ENCODE measurements at places on chromosomes 16 and 17.
A peak's percentile ranks its signal among the peaks of the same experiment; 100 is the strongest.

GRCh38 chr17:34243364-34244320, 11.4 kb upstream of the CCL2 start:
- no peak for DNase-seq

GRCh38 chr17:80605326-80606066, 60.9 kb downstream of the RPTOR start:
- DNase-seq, result no peak

GRCh38 chr17:49407086-49407485, 7.6 kb downstream of the PHB1 start:
- no peak for DNase-seq

GRCh38 chr16:19639986-19640421, 78.0 kb downstream of the KNOP1 start:
- DNase-seq, result no peak

DNA sequence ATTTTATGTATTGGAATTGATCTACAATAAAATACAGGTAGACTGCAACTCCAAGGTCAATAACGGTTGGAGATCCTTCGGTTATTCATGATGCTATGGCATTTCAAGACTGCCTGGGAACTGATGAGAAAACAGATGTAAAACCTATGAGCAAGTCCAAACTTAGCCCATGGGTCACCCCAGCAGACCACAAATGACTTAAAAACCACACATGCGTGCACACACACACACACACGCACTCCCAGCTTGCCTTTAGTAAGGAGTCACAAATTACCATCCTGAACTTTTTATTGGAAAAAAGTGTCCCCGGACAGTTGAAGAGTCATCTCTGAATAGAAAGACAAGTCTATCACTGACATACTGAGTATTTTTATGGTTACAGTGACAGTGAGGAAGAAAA, 26.7 kb downstream of the TRIM25 start:
- no peak for DNase-seq

DNA sequence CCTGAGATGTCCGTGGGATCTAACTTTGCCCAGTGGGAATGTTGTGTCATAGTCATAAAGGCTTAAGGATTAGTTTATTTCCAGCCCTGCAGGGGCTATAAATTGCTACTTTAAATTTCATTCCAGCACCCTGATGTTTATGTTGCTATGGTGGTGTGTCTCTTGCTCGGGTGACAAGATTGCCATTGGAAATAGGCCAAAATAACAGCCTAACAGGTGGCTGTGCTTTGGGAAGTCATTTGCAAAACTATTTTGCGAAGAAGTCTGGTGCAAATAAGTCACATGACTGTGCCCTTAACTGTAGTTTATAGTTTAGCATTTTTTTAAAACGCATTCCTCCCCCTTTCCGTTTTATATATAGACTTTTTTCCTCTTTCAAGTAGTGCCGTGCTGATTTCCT, 23.1 kb downstream of the PITPNC1 start:
- DNase-seq, result no peak

- no peak for DNase-seq
Observed at GRCh38 chr16:87723226-87723623, 42.6 kb downstream of the KLHDC4 start.

DNA sequence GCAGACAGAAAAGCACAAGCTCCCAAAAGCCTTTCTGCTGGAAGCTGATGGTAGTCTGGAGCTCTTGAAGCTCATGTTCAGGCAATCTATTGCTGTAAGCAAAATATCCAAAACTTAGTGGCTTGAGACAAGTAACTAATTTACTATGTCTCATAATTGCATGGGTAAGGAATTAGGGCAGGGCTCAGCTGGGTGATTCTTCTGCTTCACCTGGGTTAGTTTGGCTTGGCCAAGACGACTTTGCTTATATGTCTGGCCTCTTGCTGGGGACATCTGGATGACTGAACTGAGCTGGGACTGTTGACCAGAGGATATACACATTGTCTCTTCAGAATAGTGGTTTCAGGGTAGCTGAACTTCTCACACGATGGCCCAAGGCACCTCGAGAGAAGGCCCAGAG, 96.8 kb upstream of the WSCD1 start:
- DNase-seq, result no peak

GRCh38 chr17:19384723-19385391, 2.1 kb downstream of the MFAP4 start:
- DNase-seq, result no peak

DNA sequence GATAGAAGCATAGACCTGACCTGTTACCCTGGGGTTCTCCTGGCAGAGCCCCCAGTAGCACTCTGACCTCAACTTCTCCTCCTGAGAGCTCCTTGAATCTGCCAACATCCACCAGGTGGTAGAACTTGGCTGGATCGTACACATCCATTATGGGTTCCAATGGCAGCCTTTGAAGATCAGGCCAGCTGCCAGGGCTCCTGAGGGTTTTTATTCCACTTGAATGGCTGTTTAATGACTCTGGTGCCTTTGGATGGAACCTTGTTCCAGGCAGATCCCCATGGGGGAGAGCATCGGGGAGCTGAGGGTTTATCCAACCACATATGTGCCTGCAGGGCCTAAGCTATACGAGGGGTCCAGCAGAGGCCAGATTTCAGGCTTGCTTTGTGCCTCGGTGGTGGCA, 47.1 kb upstream of the CLEC19A start:
- no peak for DNase-seq

GRCh38 chr16:59698346-59699020, 964.4 kb upstream of the GOT2 start:
- no peak for DNase-seq

- no peak for DNase-seq
Observed at GRCh38 chr16:55634193-55634592, 21.6 kb upstream of the SLC6A2 start.

- DNase-seq, result no peak
Observed at GRCh38 chr17:74330446-74330845, 4.4 kb downstream of the KIF19 start.

- DNase-seq, result peak; percentile 50
Observed at GRCh38 chr17:7307686-7308624, 527 bp downstream of the EIF5A start.

DNA sequence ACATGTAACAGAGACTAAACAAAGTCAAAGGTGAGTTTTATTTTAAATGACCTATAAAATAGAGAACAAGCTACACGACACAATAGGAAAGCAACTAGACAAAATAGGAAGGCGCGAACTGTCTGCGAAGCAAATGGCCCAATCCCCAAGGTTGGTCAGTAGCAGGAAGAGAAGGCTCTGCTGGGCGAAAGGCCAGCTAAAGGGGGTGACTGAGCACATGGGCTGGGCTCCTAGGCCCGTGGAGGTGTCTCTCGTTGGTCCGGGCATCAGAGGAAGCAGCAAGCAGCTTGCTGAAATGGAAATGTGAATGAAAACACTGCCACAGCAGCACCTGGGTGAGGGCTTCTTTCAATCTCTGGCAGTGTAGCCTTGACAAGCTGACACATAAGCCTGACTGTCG, 129.4 kb downstream of the ZNF778 start:
- DNase-seq, result no peak

GRCh38 chr16:76824791-76825190, 366.2 kb upstream of the MON1B start:
- no peak for DNase-seq

DNA sequence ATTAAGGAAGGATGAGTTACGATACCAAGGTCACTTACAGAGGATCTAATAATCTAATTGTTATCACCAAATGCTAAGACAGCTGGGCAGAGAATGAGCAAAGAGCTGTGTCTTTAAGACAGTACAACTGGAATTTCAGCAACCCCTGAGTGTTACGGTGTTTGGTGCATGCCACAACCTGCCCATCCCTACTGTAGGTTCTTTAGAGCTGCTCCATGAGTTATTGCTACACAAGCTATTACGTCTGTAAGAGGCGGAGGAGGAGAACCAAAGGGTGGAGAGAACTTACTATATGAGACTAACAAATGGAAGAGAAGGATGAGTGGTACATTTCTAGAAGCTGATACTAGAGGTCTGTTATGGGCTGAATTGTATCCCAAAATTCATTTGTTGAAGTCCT, 14.2 kb upstream of the C17orf78 start:
- no peak for DNase-seq

GRCh38 chr17:64632194-64632593, 29.9 kb downstream of the SMURF2 start:
- DNase-seq, result no peak

DNA sequence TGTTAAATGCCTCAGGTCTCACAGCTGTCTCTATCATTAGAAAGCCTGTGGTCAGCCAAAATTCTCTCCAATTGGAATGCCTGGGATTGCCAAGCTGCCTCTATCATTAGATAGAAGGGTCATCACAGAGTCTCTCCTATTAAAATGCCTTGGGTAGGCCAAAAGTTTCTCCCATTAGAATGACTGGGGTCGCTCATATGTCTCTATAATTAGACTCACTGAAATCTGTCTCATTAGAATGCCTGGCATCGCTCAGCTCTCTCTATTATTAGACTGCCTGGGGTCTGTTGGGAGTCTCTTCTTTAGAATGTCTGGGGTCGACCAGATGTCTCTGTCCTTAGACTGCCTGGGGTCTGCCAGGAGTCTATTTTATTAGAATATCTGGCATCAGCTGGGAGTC, 2265.1 kb downstream of the TP53TG3F start:
- no peak for DNase-seq

- DNase-seq, result no peak
Observed at GRCh38 chr16:75483222-75483621, 12.0 kb downstream of the CHST6 start.

- no peak for DNase-seq
Observed at GRCh38 chr16:29148131-29148691, 163.4 kb downstream of the LAT start.

DNA sequence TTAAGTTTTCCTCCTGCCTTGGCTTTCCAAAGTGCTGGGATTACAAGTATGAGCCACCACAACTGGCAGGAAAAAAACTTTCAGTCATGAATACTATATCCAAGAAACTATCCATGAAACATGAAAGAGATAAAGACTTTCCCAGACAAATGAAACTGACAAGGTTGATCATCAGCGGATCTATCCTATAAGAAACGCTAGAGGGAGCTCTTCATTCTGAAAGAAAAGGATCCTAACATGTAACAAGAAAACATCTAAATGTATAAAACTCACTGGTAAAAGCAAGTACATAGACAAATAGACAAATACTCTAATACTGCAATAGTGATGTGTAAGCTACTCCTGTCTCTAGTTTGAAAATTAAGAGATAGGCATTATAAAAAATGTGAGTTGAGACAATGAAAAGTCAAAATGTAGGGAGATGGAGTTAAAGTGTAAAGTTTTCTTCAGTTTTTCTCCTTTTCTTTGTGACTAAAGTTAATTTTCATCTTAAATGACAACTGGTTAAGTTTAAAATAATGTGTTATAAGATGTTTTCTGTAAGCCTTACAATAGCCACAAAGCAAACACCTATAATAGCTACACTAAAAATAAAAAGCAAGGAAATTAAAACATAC, 79.6 kb upstream of the TEKT1 start:
- no peak for DNase-seq

DNA sequence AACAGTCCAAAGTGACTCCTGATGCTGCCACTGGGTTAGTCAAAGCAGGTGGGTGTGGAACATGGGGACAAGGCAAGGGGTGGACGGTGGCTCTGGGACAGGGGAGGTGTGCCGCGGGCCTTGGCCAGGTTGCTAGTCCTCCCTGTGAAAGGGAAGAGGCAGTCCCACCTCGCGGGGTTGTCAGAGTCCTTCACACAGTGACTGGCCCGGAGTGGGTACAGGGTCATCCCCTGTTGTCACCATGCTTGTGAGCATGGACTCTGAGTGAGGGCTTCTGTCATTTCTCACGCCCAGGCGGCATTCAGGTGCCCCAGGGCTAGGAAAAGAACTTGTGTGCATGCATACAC, 3.1 kb upstream of the ZNF469 start:
- no peak for DNase-seq

DNA sequence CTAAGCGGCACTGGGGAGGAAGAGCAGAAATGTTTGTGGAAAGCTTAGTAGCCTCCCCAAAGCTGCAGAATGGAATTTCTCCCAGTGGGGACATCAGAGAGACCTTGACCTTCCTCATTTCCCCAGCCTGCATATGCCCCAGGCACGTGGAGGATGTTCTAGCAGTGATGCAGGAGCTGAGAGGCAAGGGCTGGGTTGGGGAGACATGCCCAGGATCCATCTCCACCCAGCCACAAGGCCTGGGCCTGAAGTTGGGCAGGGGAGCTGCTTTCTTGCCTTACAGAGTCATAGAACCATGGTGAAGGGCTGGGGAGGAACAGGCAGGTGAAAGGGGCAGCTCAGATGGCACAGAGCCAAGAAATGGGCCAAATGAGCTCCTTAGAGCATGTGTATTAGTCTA, 104.0 kb downstream of the TMEM132E start:
- DNase-seq, result no peak

- no peak for DNase-seq
Observed at GRCh38 chr16:56012482-56012811, 137.3 kb upstream of the CES5A start.

GRCh38 chr16:68049449-68049848, 26.4 kb downstream of the DUS2 start:
- DNase-seq, result no peak

- DNase-seq, result no peak
Observed at GRCh38 chr16:85751698-85752501, 1.0 kb upstream of the C16orf74 start.

DNA sequence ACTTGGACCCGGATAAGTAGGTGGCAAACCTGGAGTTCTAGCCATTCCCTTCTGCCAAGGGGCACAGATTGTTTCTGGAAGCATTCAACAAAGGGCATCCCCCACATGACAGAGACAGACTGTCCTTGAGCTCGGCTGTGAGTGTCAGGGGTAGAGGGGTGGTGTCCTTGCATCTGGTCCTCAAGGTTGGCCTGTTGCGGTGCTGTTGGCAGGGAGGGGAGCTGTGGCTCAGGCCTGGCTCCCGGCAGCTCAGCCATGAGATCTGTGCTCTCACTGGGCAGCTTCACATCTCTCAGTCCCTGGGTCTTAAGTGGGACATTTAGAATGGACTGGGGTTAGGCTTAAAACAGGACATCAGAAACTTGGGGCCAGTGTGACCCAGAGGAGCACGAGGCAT, 20.4 kb downstream of the CCDC182 start:
- no peak for DNase-seq

- no peak for DNase-seq
Observed at GRCh38 chr16:81451753-81452680, 7.4 kb downstream of the CMIP start.

DNA sequence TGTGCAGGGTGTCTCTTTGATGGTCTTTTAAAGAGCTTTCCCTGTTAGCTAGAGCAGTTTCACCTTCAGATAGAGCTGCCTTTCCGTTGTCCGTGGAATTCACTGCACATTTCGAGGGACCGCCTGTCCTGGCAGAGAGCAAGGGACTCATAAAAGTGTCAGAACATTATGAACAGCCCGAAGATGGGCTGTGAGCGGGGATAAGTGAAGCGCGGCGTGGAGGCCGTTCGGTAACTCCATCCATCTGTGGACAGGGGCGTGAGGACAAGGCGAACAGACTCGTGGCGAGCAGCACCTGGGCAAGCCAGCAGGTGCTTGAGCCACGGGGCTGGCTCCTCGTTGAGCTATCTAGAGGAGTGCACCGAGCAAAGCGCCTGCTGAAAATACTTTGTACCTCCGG, 371.2 kb downstream of the MAF start:
- no peak for DNase-seq

- DNase-seq, result peak; percentile 82
Observed at GRCh38 chr17:42679492-42680330, 1.9 kb downstream of the CCR10 start.
